ENCODE measurements at places on chromosomes 3 and 15.

- DNase-seq: no peak
These were observed 40.4 kb downstream of the GOLGA6A start for GRCh38 chr15:74041777-74042435.

GRCh38 chr3:117589454-117589853 lies 879.9 kb downstream of the TUSC7 start:
- no peak for DNase-seq

- no peak for DNase-seq
These were observed 7.0 kb upstream of the FES start for GRCh38 chr15:90877315-90877714.

DNA sequence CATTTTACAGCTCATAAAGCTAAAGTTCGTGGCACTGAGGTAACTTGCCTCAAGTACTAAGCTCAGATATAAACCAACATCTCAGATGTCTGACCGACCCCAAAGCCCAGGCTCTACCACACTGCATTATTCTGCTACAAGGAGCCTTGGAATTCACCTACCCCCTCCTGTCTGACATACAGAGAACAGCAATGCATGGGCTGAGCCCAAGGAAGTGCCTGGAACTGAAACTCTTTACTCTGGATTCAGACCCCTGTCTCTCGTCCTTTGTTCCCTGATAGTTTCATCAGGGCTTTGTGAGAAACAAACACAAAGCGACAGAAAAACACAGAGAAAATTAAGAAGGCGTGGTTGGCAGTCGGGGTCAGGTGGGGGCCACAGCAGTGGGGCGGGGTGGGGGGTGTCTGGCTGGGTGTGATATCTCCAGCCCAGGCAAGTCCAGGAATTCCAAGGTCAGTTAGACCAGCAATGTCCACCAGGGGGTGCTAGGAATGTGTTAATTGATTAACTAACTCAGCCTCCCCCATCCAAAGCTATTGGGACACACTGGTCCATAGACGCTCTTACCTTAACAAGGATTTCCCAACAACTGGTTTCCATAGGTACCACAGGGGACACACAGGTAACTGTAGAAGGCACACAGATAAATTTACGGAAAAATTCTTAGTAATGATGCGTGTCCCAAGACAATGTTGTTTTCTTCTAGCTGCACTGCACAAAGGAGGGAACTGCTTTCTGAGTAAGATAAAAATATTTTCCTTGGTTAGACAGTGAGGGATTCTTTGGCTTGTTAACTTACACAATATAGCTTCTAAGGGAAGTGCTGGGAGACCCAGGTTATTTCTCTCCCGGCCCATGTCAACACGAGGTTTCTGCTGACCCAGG lies 18.8 kb upstream of the SSUH2 start:
- DNase-seq: no peak

DNA sequence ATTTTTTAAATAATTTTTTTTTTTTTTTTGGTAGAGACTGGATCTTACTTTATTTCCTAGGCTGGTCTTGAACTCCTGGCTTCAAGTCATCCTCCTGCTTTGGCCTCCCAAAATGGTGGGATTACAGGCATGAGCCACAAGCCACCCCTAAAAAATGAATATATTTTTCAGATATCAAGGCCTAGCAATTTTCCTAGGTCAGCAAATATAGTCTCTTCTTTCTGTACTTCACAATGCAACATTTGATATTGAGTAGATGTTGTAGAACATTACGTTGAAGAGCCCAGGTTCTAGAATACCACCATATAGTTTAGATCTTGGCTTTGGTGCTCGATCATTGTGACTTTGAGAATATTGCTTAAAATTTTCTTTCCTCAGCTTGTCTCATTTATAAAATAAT lies 437.9 kb downstream of the CNTN4 start:
- DNase-seq: no peak

DNA sequence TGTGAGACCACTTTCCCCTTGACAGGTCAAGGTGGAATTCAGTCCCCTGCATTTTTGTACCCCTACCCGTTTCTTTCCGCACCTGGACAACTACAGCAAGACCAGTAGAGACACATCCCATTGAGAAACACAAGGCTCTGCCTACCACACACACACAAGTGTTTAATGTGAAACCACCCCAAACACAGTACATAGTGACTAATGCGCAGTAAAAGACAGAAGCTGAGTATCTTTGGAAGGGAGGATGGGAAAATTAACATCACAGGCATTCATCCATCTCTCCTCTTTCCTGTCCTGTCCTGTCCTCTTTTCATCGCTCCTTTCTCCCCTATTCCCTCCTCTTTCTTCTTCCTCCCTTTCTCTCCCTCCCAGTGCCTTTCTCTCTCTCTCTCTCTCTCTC lies 64.8 kb downstream of the SCN11A start:
- no peak for DNase-seq

GRCh38 chr3:25565807-25566206 lies 98.9 kb downstream of the TOP2B start:
- no peak for DNase-seq

DNA sequence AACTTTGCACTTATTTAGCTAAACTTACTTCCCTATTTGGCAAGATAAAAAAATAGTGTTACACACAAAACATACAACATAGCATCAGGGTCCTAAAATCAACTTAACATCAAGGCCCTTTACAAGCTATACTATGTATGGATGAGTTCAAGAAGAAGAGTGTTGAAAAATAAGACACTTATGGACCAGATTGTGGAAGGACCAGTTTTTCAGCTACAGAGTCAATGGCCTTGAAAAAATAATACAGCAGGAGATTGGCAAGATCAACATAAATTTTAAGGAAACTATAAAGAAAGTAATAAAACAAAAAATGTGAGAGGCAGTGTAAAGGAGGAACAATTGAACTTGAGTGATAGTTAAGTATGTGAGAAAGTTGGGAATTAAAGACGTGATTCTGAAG lies 66.3 kb upstream of the BBX start:
- DNase-seq: no peak

GRCh38 chr3:48664929-48665328 lies 2.2 kb upstream of the CELSR3 start:
- no peak for DNase-seq

DNA sequence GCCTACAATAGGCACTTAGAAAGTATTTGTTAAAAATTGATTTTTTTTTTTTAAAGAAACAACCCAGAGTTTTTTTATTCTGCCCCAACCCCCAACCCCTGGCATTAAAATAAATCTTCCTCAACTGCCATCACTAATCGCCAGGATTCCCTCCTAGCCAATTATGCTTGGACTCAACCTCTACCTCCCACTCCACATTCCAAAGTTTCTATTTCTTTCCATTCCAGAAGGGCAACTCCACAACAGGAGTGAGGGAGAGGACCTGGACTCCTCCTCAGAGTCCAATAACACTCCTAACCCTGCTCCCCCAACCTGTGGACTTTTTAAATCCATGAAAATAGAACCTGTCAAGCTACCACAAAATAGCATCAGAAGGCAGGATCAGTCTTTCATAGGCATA lies 99.4 kb downstream of the ADAMTS9 start:
- DNase-seq: no peak

GRCh38 chr15:60704717-60705116 lies 225.8 kb upstream of the ICE2 start:
- DNase-seq: no peak

DNA sequence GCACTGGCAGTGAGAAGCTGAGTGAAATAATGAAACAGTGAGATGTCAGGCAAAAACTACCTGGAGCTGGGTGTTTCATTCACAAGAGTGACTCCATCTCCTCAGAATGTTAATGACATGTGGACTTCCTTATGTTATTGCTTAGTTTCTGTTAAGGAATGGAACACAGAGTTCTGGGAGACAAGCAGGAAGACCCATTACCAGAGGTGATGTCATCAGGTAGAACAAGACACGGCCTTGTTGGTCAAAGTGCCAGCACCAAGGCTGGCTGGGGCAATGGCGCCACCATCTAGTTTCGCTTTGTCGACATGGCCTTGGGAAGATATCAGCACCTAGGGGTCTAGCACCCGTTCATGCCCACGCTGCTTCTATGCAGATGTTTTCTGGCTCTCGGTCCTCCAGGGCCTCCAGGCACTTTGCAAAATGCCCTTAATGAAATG lies 252.2 kb downstream of the FAM43A start:
- no peak for DNase-seq

GRCh38 chr3:47225310-47225906 lies 57.2 kb downstream of the KIF9 start:
- no peak for DNase-seq

- DNase-seq: no peak
These were observed 141.6 kb downstream of the THRB start for GRCh38 chr3:24352893-24353553.

DNA sequence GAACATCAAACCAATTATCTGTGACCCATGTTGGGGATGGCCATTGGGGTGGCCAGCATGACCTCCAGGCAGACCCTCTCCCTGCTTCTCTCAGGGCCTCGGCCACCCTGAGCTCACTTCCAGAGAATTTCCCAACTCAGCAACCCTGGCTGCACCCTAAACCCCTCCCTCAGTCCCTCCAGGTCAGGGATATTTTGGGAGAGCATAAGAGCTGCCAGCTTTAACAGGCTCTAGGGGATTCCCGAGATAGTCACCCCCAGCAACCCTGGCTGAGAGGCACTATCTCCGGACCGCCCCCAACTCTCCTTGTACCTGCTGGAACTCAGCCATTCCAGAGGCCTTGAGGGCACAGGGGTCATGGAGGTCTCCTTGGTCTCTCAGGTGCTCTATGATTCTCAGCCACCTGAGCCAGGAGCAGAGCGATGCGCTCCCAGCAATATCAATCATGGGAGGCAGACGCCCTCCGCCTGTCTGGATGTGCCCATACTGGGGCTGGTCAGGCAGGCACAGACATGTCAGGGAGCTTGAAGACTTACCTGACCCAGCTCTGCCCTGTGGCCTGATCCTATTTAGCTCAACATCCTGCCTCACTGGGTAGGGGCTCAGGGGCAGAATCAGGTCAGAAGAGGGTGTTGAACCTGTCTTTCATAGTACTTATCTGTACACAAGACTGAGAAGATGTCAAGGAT lies 34.9 kb upstream of the CILP start:
- DNase-seq: no peak

GRCh38 chr3:13144163-13145023 lies 71.2 kb upstream of the IQSEC1 start:
- DNase-seq: no peak

Data from left lung (tissue), 14 donors.